ENCODE measurements at places on chromosomes 5 and 9.
A peak's percentile ranks its signal among the peaks of the same experiment; 100 is the strongest.

- no peak for DNase-seq
Observed at GRCh38 chr9:103734471-103734870, 359.6 kb upstream of the SMC2 start.

GRCh38 chr5:129591508-129592160, 131.5 kb downstream of the ADAMTS19 start:
- DNase-seq: no peak

DNA sequence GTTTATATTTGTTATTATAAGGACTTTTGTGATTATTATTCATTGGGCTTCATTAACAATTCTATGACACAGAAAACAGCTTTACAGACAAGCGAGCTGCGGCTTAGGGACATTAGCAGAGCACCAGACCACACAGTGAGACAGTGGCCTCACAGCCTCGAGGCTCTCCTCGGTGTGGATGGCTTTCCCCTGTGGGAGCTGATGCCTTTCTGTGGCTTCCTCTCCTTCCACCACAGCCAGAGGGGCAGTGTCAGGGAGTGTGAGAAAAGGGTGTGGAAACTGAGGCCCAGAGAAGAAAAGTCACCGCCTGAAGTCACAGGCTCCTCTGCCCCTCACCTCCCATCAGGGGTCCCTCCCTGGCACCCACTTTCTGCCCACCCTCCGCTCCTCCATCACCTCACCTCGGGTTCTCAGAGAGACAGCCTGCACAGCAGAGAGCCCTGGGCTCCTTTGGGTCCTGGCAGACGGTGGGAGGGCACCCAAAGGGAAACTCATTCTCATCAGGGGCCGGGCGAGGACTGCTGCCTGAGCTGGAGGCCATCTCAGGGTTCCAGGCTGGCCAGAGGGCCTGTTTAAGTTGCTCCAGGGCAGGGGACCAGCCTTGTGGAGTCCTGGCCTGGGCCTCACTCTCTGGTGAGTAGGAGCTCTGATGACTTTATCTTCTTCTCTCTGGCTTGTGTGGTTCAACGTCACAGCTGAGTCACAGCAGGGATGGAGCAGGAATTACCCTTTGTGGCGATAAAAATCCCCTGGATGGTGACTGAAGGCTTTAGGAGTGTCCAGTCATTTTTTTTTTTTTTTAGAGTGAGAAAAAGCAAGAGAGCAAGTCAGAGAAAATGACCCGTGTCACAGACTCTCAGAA, 830 bp downstream of the TRAF1 start:
- DNase-seq: peak; percentile 66

- no peak for DNase-seq
Observed at GRCh38 chr5:106121972-106122605, 1548.6 kb downstream of the EFNA5 start.

DNA sequence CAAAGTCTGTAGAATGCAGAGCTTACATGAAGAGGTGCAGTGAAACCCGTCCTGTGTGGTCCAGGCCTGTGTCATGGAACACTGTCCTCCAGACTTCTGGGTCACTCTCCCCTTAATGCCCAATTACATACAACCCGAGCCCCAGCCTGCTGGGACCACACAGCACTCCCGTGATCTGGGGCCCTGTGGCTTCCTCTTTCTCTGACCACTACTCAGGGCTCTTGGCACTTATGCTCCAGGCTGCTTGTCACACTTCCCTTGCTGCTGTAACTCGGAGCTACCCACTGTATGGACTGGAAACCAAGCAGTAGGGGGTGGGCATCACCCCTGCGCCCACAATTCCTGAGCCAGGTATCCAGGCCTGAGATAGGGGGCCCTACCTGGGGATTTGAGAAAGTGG, 10.3 kb upstream of the IL3 start:
- DNase-seq: no peak
